ENCODE measurements at places on chromosomes 3 and 15. TPM values are rescaled to one million over a fixed set of nuclear protein-coding genes. Genes with fewer than 3 reads are reported as not detected.

The SNX22 gene
- total RNA-seq: 28.3 TPM

DNA sequence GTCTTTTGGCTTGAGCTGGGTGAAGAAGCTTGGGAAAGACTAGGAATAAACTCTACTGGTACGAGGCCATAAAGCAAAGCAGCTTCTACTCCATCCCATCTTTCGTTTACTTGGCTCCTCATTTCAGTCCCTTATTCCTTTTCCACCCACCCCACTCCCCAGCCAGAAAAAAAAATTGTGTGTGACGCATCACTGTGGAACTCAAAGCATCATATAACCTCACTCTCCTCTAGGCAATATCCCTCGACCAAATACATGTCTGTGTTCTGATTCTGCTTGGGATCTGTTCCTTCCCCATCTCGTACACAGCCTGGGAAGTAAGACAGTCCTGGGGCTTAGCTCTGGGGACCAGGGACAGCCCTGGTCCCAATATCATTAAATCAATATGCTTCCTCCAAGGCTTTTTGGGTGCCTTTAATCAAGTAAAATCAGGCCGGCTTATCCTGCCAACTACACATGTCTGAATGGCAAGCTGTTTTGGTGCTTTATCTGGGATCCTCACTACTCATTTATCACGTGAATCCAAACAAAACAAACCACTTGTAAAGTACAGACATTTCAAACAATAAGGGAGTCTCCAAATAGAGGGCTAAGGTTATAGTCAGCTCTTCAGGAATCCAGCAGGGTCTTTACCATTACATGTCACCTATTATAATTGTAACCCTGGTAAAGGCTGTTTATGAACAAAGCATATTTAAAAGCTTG lies 74.9 kb upstream of the ZBED2 start:
- H3K4me3 ChIP-seq: no peak overlapping the region
- H3K27me3 ChIP-seq: no peaks in the 10 kb centered on the region
- H3K27ac ChIP-seq: no peak overlapping the region
- DNase-seq: no peak

The FBXW12 gene
- not detected for total RNA-seq

GRCh38 chr3:67655364-67656121 lies 1.1 kb upstream of the SUCLG2 start:
- H3K27ac ChIP-seq: peak overlapping the region; percentile 97
- peaks cover 17% of the 10 kb centered on the region for H3K4me1 ChIP-seq
- no peaks in the 10 kb centered on the region for H3K27me3 ChIP-seq
- peak; percentile 64 for DNase-seq
- H3K4me3 ChIP-seq: peak overlapping the region; percentile 96
- no peaks in the 10 kb centered on the region for H3K36me3 ChIP-seq

DNA sequence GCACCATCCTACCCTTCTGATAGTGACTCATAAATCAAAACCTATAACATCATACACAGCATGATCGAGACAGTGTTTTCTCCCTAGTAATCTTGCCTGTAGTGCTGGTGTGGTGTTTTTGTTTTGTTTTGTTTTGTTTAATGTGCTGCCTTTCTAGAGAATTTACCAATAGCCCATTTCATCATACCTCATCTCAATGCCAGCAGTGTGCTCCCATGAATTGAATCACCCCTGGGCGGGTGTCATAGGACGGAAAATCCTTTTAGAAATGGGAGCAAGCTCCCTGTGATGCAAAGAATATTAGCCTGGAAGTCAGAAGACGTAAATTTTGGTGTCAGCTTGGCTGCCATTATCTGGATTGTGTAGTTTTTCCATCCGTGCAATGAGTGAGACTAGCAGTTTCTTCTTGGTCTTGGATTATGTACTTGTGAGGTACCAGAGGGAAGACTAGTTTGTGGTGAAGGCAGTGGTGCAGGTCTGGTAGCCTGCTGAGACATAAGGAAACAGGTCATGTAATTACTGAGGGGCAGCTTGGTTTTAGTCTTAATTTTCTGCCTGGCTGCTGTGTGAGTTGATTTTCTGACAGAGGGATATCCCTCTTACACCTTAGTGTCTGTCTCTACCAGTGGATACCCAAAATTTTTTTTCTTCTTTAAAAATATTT lies 29.9 kb downstream of the IGSF10 start:
- no peak overlapping the region for H3K4me3 ChIP-seq
- H3K4me1 ChIP-seq: no peaks in the 10 kb centered on the region
- no peaks in the 10 kb centered on the region for H3K36me3 ChIP-seq
- H3K27ac ChIP-seq: no peak overlapping the region

The TNFAIP8L3 gene
- total RNA-seq: 10.9 TPM

- H3K27me3 ChIP-seq: peaks cover 21% of the 10 kb centered on the region
- H3K36me3 ChIP-seq: no peaks in the 10 kb centered on the region
- no peak for DNase-seq
- H3K4me3 ChIP-seq: peak overlapping the region; percentile 59
- H3K4me1 ChIP-seq: peaks cover 9% of the 10 kb centered on the region
These were observed 775 bp upstream of the CCDC39 start for GRCh38 chr3:180680097-180680430.

The TLR9 gene
- total RNA-seq: 0.87 TPM

- H3K4me3 ChIP-seq: no peak overlapping the region
- no peak for DNase-seq
- H3K4me1 ChIP-seq: no peaks in the 10 kb centered on the region
- H3K36me3 ChIP-seq: peaks cover 13% of the 10 kb centered on the region
These were observed 21.1 kb downstream of the ACAA1 start for GRCh38 chr3:38115645-38116427.

GRCh38 chr3:70740872-70741271 lies 428.4 kb upstream of the MDFIC2 start:
- H3K27me3 ChIP-seq: no peaks in the 10 kb centered on the region
- H3K4me3 ChIP-seq: no peak overlapping the region
- no peak for DNase-seq
- no peak overlapping the region for H3K27ac ChIP-seq

DNA sequence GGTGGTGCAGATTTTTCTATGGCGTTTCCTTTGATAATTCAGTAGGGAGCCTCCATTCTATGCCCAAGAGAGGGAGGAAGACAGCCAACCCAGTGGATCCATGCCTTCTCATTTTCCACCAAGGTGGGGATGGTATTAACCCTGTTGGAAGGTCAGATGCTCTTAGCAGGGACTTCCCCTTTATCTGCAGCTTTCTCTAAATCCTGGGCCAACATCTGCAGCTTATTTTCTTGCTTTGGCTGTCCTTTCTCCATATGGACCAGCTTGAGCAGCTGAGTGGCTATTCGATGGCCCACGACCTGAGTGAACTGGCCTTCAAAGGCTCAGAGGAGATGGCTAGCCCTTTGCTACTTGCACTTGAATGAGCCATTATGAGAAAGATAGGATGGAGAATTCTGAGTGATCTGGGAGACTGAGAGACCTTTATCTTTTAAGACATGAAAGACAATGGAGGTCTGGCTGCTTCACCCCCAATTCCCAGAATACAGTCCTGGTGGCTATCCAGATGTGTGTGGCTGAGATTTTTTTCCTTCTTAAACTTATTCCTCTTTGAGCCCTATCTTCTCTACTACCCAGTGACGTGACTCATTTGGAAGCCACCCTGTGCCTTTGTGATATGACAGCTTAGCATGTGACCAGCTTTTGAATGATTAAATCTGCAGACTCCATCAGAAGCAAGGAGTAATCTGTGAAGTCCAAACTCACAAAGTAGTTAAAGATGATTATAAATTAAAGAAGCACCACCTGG lies 39.6 kb upstream of the TRAK1 start:
- no peaks in the 10 kb centered on the region for H3K27me3 ChIP-seq
- no peaks in the 10 kb centered on the region for H3K36me3 ChIP-seq
- H3K4me3 ChIP-seq: no peak overlapping the region
- no peak overlapping the region for H3K27ac ChIP-seq
- H3K4me1 ChIP-seq: peaks cover 18% of the 10 kb centered on the region

DNA sequence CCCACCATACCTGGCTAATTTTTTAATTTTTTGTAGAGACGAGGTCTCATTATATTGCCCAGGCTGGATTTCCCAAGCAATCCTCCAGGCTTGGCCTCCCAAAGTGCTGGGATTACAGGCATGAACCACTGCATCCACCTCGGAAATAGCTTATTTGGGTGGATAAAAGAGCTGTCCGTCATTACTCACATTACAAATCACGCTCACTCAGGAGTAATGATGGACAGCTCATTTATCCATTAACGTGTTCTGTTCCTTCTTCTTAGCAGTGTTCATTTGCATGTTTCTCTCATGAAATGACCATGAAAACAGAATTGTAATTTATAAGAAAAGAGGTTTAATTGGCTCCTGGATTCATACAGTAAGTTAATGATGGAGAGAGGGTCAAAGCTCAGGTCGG lies 9.8 kb downstream of the SV2B start:
- no peaks in the 10 kb centered on the region for H3K36me3 ChIP-seq
- H3K4me3 ChIP-seq: no peak overlapping the region
- H3K27me3 ChIP-seq: no peaks in the 10 kb centered on the region
- no peaks in the 10 kb centered on the region for H3K4me1 ChIP-seq
- DNase-seq: no peak
- H3K27ac ChIP-seq: no peak overlapping the region

Measured in upper lobe of right lung (tissue), 1 donor.